ENCODE measurements at places on chromosomes 1 and 21. TPM values are rescaled to one million over a fixed set of nuclear protein-coding genes. Genes with fewer than 3 reads are reported as not detected.

The RPE65 gene
- not detected for polyA plus RNA-seq

The GADD45A gene
- 11.6 TPM for polyA plus RNA-seq

The CELA3A gene
- not detected for polyA plus RNA-seq

- H3K27me3 ChIP-seq = no peaks in the 10 kb centered on the region
- H3K4me3 ChIP-seq = no peak overlapping the region
- no peaks in the 10 kb centered on the region for H3K4me1 ChIP-seq
- H3K27ac ChIP-seq = no peak overlapping the region
Measured at GRCh38 chr1:157000686-157001085, 44.9 kb downstream of the ARHGEF11 start.

DNA sequence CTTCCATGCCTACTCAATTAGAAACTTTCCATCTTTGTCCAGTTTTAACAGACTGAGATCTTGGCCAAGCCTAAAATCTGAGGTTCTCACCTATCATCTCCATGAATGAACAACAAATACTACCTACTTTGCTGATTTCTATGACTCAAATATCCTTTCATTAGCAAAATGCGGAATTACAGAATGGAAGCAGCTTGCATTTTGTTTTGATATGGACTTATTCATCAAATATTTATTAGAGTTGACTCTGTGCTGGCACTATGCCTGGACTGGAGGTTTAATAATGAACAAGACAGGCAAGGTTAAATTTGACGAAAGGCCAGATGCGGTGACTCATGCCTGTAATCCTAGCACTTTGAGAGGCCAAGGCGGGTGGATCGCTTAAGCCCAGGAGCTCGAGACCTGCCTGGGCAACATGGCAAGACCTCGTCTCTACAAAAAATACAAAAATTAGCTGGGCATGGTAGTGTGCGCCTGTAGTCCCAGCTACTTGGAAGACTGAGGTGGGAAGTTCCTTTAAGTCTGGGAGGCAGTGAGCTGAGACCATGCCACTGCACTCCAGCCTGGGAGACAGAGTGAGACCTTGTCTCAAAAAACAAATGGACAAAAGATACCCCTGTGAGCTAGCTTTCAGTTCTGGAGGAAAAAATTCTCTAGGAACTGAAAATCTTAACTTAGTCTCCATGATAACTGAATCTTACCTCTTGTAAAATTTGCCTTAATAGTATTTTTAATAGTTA lies 29.4 kb upstream of the SOD1 start:
- no peaks in the 10 kb centered on the region for H3K36me3 ChIP-seq
- no peaks in the 10 kb centered on the region for H3K4me1 ChIP-seq
- no peak overlapping the region for H3K27ac ChIP-seq
- H3K27me3 ChIP-seq = no peaks in the 10 kb centered on the region
- no peak overlapping the region for H3K4me3 ChIP-seq

DNA sequence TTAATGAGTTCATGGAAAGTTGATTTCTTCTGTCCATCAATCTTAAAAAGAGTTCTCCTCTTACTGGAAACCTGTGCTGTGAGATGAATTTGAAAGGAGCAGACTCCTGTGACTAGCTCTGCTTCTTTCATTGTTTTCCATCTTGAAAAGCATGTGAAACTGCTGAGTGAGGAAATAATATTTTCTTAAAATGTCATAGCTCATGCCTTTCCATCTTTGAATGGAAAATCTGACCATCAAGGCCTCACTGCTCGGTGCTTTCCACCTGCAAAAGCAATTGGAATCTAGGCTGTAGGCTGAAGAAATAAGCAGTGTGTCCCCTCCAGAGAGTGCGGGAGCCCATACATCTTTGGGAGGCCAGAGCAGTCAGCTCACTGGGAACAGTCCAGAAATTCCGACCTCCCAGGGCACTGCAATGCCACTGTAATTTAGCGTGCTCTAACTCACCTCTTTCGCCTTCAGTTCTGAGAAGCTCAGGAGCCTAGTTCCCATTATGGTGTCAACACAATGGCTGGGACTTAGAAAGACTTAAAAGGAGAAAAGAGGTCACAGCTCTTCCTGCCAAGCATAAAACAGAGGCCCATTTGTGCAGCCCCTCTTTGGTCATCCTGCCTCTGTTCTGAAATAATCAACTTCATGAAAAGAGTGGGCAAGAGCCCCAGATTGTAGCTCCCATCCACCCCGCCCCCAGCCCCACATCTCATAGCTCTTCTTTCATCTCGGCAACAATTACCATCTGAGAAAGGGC lies 50.4 kb upstream of the F3 start:
- H3K27ac ChIP-seq = no peak overlapping the region
- no peaks in the 10 kb centered on the region for H3K36me3 ChIP-seq
- no peaks in the 10 kb centered on the region for H3K4me1 ChIP-seq
- no peak overlapping the region for H3K4me3 ChIP-seq
- DNase-seq = no peak
- H3K27me3 ChIP-seq = no peaks in the 10 kb centered on the region

All from B cell (primary cell).